ENCODE measurements at places on chromosomes 3 and 15. TPM values are rescaled to one million over a fixed set of nuclear protein-coding genes. Genes with fewer than 3 reads are reported as not detected.
A peak's percentile ranks its signal among the peaks of the same experiment; 100 is the strongest.

GRCh38 chr3:71958533-71958932 lies 173.6 kb upstream of the PROK2 start:
- peaks cover 4% of the 10 kb centered on the region for H3K27me3 ChIP-seq
- H3K27ac ChIP-seq: peak overlapping the region; percentile 41
- peaks cover 37% of the 10 kb centered on the region for H3K4me1 ChIP-seq
- no peaks in the 10 kb centered on the region for H3K36me3 ChIP-seq
- no peak overlapping the region for H3K4me3 ChIP-seq

GRCh38 chr15:48985516-48985915 lies 21.8 kb upstream of the SHC4 start:
- no peak overlapping the region for H3K4me3 ChIP-seq
- no peak for DNase-seq
- no peaks in the 10 kb centered on the region for H3K4me1 ChIP-seq

DNA sequence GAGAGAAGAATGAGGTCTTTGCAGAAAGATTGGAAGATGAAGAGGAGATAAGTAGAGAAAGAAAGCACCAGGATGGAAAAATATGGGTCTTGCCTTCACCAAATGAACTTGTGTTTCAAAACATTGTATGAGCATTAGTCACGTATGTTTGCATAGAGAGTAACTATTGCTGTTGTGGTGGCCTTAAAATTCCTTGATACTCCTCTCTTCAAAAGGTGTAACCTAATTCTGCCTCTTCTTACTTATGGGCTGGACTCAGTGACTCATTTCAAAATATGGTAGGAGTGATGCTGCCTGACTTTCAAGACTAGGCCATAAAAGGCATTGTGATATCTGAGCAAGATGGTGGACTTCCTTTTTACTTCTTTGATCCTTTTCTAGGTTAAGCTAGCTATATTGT lies 228.7 kb upstream of the ZNF385D start:
- H3K27ac ChIP-seq: no peak overlapping the region
- no peaks in the 10 kb centered on the region for H3K36me3 ChIP-seq
- H3K4me1 ChIP-seq: no peaks in the 10 kb centered on the region
- DNase-seq: no peak

DNA sequence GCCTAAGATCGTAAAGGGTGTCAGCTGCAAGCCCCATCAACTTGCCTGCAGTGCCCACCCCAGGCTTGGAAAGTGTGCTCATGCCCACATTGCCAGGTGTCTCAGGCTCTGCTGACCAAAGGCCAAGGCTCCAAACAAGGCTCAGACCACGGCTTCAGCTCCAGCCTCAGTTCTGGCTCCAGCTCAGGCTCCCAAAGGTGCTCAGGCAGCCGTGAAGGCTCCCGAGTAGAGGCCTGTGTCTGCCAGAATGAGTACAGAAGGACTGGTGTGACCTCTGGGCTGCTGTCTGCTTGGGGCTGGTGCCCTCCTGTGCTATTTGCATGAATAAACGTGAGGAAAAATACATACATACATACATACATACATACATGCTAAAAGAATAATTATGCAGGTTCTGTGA lies 27.9 kb upstream of the UACA start:
- DNase-seq: no peak
- H3K27me3 ChIP-seq: peaks cover 5% of the 10 kb centered on the region

Gene BCL2A1
- 103 TPM for total RNA-seq

- H3K27me3 ChIP-seq: no peaks in the 10 kb centered on the region
- no peak for DNase-seq
- no peaks in the 10 kb centered on the region for H3K36me3 ChIP-seq
- H3K4me3 ChIP-seq: no peak overlapping the region
- no peak overlapping the region for H3K27ac ChIP-seq
- peaks cover 18% of the 10 kb centered on the region for H3K4me1 ChIP-seq
Measured at GRCh38 chr3:31399271-31399670, 133.5 kb upstream of the STT3B start.

DNA sequence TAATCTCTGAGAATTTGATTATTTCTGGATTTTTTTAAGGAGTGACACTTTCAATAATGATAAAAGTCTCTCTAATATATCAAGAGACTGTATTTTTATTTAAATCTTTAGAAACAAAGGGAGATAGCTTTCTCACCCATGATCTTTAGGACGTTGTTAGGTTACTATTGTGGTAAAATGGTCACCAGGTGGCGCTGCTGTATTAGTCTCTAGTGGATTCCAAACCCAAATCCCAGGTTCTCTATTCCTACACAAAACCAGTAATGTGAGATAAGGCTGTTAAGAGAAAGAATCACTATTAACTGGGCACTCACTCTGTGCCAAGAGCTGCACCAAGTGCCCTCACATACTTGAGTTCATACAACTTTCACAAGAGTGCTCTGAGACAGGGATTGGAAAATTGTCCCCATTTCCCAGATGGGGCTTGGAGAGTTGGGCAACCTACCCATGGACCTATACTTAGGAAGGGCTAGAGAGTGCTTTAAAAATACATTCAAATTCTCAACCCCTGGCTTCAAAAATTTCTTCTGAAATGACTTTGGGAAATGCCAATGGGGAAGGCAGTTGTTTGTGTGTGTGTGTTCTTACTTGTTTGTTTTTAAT lies 593.4 kb upstream of the TGFBR2 start:
- H3K4me3 ChIP-seq: no peak overlapping the region
- no peaks in the 10 kb centered on the region for H3K27me3 ChIP-seq
- no peaks in the 10 kb centered on the region for H3K36me3 ChIP-seq

DNA sequence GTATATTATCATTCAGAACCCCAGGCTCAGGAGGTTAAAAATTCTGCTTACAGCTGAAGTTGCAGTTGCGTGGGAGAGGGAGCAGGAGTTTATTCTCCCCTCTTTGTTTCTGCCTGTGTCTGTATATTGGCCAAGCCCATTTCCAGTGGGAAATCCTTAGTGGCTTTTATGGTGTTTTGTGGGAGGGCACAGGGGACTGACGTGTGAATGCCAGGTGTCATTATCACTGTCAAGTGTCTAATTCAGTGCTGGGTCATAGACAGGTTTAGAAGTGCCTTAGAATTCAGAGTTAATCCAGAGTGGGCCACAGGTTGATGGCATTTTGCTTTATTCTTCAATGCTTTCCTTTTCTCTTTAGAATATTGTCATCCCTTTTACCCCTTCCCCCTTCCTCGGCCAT lies 33.4 kb downstream of the SLCO3A1 start:
- H3K36me3 ChIP-seq: peaks cover 2% of the 10 kb centered on the region
- DNase-seq: no peak
- H3K27me3 ChIP-seq: no peaks in the 10 kb centered on the region
- peaks cover 19% of the 10 kb centered on the region for H3K4me1 ChIP-seq
- no peak overlapping the region for H3K27ac ChIP-seq

GRCh38 chr3:4494895-4495264 lies 1.7 kb downstream of the ITPR1 start:
- peak overlapping the region; percentile 77 for H3K4me3 ChIP-seq
- H3K27me3 ChIP-seq: peaks cover 8% of the 10 kb centered on the region
- H3K4me1 ChIP-seq: peaks cover 32% of the 10 kb centered on the region
- peaks cover 13% of the 10 kb centered on the region for H3K36me3 ChIP-seq

DNA sequence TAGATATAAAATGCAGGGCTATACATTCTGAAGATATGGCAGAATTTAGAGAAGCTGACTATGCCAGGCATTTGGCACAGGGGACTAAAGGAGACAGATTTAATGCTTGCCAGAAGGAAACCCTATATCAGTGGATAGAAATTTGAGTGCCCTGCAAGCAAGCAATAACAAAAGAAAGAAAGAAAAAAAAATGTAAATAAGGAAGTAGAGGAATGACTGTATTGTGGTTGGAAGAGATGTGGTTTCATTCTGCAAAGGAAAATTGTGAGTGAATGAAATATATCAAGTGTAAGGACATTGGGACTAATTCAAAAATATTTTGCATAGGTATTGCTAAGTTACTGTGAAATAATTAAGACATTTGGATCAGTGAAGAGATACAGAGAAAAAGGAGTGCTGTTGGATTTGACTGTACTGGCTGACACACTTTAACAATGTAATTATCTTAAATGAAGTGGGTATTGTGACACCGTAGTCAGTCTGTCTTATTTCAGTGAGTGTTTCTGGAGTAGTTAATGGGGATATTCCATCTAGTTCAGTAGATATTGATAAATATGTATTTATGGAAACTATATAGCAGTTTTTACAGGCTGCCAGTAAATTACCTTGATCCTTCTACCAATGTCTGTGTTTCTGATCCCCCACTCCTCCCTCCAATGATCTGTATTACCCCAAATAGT lies 418.2 kb downstream of the CNTN4 start:
- H3K27me3 ChIP-seq: no peaks in the 10 kb centered on the region
- DNase-seq: no peak
- H3K27ac ChIP-seq: no peak overlapping the region
- no peaks in the 10 kb centered on the region for H3K36me3 ChIP-seq

Gene AMT
- 3.6 TPM for total RNA-seq

GRCh38 chr3:58144478-58145325 lies 66.1 kb downstream of the DNASE1L3 start:
- H3K27ac ChIP-seq: no peak overlapping the region
- H3K4me3 ChIP-seq: no peak overlapping the region
- no peaks in the 10 kb centered on the region for H3K4me1 ChIP-seq
- no peaks in the 10 kb centered on the region for H3K27me3 ChIP-seq
- H3K36me3 ChIP-seq: peaks cover 20% of the 10 kb centered on the region

Gene CCDC80
- total RNA-seq: not detected

Gene MKRN2OS
- total RNA-seq: not detected

DNA sequence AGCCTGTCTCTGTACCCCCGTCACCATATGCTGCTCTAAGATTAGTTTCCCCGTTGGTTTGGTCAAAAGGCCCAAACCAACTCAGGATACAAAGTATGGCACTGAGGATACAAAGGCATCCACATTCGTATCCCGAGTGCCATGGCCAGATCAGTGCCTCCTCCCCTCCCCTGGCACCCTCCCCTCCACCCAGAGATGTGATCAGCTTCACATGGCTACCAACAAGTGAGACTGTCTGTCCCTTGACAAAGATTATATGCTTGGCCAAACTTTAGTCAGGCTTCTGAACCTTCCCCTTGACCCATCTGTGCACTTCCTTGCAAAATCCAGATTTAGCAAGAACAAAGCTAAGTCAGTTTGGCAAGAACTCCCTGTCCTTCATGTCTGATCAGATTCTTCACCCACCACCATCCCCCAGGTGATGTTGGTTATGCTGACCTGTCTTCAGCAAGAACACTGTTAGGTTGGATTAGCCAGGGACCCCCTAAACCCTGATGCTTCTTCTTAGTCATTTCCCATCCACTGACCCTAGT lies 61.7 kb downstream of the KLF15 start:
- no peak overlapping the region for H3K4me3 ChIP-seq
- peaks cover 17% of the 10 kb centered on the region for H3K27me3 ChIP-seq
- DNase-seq: no peak
- no peaks in the 10 kb centered on the region for H3K4me1 ChIP-seq
- H3K36me3 ChIP-seq: no peaks in the 10 kb centered on the region
- H3K27ac ChIP-seq: no peak overlapping the region

Gene GRK7
- total RNA-seq: not detected
